ENCODE measurements at places on chromosomes 4 and X.

DNA sequence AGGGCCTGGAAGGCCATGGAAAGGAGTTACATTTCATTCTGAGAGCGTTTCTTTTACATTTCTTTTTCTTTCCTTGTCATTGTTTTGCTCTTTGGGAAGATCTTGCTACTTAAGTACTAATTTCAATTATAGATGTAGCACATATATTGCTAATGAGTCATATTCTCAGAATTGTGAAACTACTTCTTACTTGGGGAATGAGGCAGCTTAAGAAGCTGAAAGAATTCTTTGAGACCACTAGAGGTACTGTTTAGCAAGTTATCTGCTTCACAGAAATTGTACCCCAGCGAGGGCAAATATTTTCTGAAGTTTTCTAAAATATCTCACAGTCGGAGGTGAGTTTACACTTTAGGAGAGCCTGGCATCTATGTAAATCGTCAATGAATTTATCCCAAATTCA, 100.6 kb downstream of the AFF2 start:
- no peak for DNase-seq

DNA sequence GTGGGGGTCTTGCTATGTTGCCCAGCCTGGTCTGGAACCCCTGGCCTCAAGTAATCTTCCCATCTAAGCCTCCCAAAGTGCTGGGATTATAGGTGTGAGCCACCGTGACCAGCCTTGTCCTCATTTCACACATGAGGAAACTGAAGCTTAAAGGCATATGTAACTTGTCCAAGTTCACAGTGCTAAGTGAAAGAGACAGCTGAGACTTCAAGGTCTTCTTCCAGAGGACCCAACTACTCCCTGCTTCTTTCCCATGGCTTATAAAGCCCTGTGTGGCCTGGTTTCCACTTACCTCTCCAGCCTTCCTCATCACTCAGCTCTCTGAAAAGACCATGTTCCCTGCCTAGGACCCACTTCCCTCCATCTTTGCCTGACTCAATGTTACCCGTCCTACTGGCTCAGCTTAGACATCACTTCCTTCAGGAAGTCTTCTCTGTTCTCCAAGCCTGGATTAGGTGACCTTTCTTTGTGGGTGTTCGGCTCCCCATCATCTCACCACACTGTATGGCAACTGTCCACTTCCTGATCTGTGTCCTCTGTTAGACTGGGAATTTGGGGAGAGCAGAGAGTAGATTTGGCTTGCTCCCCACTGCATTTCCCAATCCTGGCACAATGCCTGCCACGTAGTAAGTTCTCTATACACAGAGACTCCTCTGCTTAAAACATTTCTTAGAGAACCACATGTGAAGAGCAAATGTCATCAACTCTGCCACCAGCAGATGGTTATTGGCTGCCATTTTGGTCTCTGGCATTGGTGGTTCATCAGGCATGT, 30.4 kb upstream of the LAMP2 start:
- no peak for DNase-seq

DNA sequence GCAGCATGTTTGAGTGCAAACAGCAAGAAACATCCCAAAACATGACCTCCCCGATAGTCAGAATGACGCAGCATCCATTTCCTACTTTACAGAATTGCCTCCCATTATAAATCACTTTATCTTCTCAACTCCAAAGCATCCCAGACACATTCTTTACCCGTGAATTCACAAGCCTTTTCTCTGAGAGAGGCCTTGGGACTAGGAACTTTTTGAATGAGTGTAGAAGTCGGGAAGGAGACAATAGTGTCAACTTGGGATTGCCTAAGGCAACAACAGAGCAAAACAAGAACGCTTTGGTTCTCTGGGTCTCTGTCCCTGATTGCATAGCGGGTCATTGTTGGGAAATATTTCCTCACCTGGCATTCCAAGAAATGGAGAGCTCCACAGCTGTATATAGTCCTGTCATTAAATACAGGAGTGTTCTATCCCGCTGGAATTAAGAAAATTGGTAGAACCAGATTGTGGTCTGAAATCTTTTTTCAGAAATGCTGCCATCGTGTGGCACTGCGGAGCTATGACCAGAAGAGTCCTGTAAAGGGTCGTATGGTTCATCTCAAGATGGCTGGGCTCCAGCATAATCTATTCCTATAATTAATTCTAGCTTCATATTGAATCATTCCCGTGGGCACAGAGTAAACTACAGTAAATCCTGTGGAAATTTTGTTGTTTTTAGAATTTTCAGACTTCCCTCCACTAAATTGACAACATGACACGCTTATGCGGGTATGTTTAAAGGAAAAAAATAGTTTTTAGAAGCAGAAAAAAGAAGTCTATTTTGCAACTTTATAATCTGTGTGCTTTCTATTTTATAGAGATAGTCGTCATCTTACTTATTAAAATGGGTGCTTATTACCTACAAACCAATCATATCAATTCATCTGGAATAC, 2.0 kb upstream of the SPP1 start:
- DNase-seq: peak; percentile 49

GRCh38 chr4:118350961-118351360, 1.8 kb downstream of the PRSS12 start:
- no peak for DNase-seq

Measured in GM12865 (cell line).